ENCODE measurements at places on chromosomes 12 and 14. TPM values are rescaled to one million over a fixed set of nuclear protein-coding genes. Genes with fewer than 3 reads are reported as not detected.

GRCh38 chr12:45050751-45051571 lies at the start of gene DBX2:
Gene DBX2 (minus strand): TSS chr12:45051099. CDS start chr12:45050927, 172 bp downstream.
- DNase-seq: no peak
- peak within 1 kb of the TSS; percentile 18 for H3K27ac ChIP-seq
- H3K4me1 ChIP-seq: peaks cover 10% of the 10 kb centered on the region
- H3K27me3 ChIP-seq: peaks cover 20% of the 10 kb centered on the region
- H3K36me3 ChIP-seq: no peaks in the 10 kb centered on the region
- H3K4me3 ChIP-seq: peak within 1 kb of the TSS; percentile 44

- DNase-seq: no peak
- no peaks in the 10 kb centered on the region for H3K36me3 ChIP-seq
- H3K27ac ChIP-seq: no peak overlapping the region
- no peaks in the 10 kb centered on the region for H3K4me1 ChIP-seq
- H3K4me3 ChIP-seq: no peak overlapping the region
- H3K27me3 ChIP-seq: no peaks in the 10 kb centered on the region
Measured at GRCh38 chr12:13587721-13588390, 391.3 kb downstream of the EMP1 start.

Gene KRT4
- not detected for total RNA-seq

Gene HEBP1
- total RNA-seq: 44.1 TPM

GRCh38 chr14:32710731-32711680 lies 227.7 kb upstream of the NPAS3 start:
- peak overlapping the region; percentile 78 for H3K27ac ChIP-seq
- H3K4me1 ChIP-seq: no peaks in the 10 kb centered on the region
- H3K27me3 ChIP-seq: no peaks in the 10 kb centered on the region
- no peak for DNase-seq

Gene PROX2
- 0.16 TPM for total RNA-seq

DNA sequence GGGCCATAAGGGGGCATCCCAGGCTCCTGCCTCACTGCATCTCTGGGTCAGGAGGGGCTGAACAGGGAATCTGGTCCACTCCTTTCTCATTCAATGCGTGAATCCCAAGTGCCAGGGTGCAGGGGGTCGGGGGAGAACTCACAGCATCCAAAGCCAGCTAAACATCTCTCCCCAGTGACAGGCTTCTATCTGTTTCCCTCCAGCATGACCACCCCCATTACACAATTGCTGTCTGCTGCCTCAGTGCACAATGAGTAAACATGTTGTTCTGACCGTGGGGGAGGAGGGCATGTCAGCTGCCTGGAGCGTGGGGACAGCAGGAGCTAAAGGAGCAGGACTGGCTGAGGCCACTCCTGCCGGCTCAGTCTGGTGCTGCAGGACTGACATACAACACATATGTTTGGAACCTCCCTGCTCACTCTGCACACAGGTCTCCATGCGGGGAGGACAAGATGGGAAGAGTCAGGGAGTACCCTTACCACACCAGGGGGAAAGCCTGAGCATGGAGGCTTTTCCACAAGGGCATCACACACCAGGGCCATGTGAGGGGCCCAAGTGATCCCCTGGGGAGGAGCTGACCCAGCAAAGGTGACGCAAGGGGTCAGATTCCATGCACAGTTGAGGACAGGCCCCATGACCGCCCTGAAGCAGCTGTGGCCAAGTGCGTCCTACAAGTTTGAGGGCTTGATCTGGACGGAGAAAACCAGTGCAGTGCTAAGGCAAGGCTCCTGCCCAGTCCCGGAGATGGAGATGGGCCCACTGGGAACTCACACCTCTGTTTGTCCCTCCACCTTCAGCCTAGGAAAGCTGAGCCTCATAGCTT lies 1.4 kb downstream of the TNS2 start:
- H3K4me3 ChIP-seq: peak overlapping the region; percentile 60
- no peaks in the 10 kb centered on the region for H3K36me3 ChIP-seq
- peak overlapping the region; percentile 100 for H3K27ac ChIP-seq
- DNase-seq: peak; percentile 95
- H3K4me1 ChIP-seq: peaks cover 75% of the 10 kb centered on the region

Gene KRT78
- total RNA-seq: not detected

Gene MBD6
- total RNA-seq: 13.5 TPM

- DNase-seq: no peak
- no peaks in the 10 kb centered on the region for H3K36me3 ChIP-seq
- peaks cover 17% of the 10 kb centered on the region for H3K4me1 ChIP-seq
- H3K27ac ChIP-seq: no peak overlapping the region
- no peaks in the 10 kb centered on the region for H3K27me3 ChIP-seq
Measured at GRCh38 chr12:3130057-3130830, 53.1 kb downstream of the TSPAN9 start.

GRCh38 chr12:107564946-107565345 lies 120.7 kb upstream of the PWP1 start:
- H3K27me3 ChIP-seq: no peaks in the 10 kb centered on the region
- H3K36me3 ChIP-seq: no peaks in the 10 kb centered on the region
- no peak overlapping the region for H3K27ac ChIP-seq
- no peaks in the 10 kb centered on the region for H3K4me1 ChIP-seq

Gene INSM2
- not detected for total RNA-seq

DNA sequence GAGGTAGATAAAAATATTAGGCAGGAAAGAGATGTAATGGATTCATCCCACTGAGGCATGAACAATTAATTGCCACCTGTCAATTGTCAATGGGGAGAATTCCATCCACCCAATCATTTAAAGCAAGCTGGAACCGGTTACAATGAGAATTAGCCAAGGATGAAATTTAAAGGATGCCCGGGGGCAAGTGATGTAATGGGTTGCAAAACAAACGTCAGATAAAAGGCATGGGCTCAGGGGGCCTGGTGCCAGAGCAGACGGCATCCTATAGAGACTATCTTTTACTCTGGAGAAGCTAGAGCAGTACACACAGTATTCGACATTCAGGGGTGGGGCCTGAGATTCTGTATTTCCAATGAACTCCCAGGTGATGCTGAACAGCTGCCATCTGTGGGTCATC lies 80.5 kb upstream of the ZFP36L1 start:
- H3K36me3 ChIP-seq: peaks cover 66% of the 10 kb centered on the region
- peak overlapping the region; percentile 47 for H3K27ac ChIP-seq
- DNase-seq: no peak
- no peaks in the 10 kb centered on the region for H3K27me3 ChIP-seq
- no peak overlapping the region for H3K4me3 ChIP-seq

GRCh38 chr12:65540140-65540539 lies 261.7 kb downstream of the MSRB3 start:
- H3K36me3 ChIP-seq: no peaks in the 10 kb centered on the region
- H3K27me3 ChIP-seq: no peaks in the 10 kb centered on the region
- H3K4me1 ChIP-seq: no peaks in the 10 kb centered on the region
- no peak overlapping the region for H3K4me3 ChIP-seq
- DNase-seq: no peak

Gene SMCO2
- not detected for total RNA-seq

GRCh38 chr14:51962711-51963110 lies 26.6 kb upstream of the RTRAF start:
- H3K27ac ChIP-seq: no peak overlapping the region
- H3K4me3 ChIP-seq: no peak overlapping the region
- no peak for DNase-seq
- H3K36me3 ChIP-seq: no peaks in the 10 kb centered on the region
- no peaks in the 10 kb centered on the region for H3K27me3 ChIP-seq

DNA sequence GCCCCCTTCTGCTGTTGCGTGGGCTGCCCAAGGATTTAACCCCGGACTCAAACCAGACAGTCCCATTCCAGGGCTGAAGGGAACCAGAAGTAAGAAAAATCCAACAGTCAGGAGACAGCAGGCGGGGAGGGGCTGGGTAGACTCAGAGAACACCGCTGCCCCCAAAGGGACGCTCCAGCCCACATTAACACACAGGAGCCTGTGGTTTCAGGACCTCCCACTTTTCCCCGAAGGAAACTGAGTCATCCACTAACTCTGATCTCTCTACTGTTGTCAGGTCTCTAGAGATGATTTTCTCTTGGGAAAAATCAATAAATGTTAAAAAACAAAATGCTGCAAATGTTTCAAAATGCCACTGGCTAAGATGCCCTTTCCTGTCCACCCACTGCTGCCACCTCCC lies 41.6 kb downstream of the FBXO21 start:
- no peak for DNase-seq
- no peak overlapping the region for H3K27ac ChIP-seq
- H3K4me3 ChIP-seq: no peak overlapping the region
- peaks cover 10% of the 10 kb centered on the region for H3K36me3 ChIP-seq
- no peaks in the 10 kb centered on the region for H3K4me1 ChIP-seq

Gene CCDC91
- 42.9 TPM for total RNA-seq

All from sigmoid colon (tissue), 7 donors.